T follicular helper cell (primary cell): ENCODE measurements at places on chromosomes 3 and 15.

- DNase-seq, result no peak
These were observed 394.5 kb downstream of the SHQ1 start for GRCh38 chr3:72453706-72454105.

GRCh38 chr3:89375451-89375850, 268.0 kb downstream of the EPHA3 start:
- DNase-seq, result no peak

- DNase-seq, result no peak
These were observed 66.5 kb upstream of the FNDC3B start for GRCh38 chr3:171972871-171973348.

- no peak for DNase-seq
These were observed 100.8 kb downstream of the CPN2 start for GRCh38 chr3:194250098-194251002.

GRCh38 chr3:41974223-41974622, 12.3 kb upstream of the ULK4 start:
- no peak for DNase-seq

DNA sequence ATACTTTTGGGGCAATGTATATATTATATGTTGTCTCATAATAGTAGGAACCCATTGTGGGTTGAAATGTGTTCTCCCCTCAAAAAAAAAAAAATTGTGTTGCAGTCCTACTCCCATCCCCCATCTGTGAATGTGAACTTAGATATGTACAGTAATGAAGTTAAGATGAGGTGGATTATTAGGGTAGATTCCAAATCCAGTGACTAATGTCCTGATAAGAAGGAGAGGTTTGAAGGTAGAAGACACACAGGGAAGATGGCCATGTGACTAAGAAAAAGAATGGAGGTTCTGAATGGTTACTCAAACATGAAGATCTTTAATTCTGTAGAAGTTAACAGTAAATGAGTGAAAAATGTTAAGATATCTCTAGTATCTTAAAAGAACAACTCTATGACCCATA, 3.0 kb upstream of the ATOSA start:
- DNase-seq, result no peak

DNA sequence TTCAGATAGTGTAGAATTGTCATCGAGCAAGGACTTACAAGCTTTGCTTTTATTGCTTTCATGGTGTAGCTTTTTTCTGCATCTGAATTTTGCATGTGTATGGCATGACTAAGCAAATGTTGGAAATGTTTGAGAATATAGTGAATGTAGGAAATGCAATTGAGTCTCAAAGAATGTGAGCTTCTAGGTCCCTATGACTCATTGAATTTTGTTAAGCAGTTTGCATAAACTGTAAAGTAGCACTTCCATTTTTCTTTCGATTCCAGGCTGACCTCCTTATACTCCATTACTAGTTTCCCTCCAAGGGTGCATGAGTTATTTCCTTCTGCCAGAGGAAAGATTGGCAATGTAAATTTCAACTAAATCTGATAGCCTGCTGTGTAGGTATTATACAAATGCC, 619.2 kb downstream of the DIPK2A start:
- DNase-seq, result no peak
